CD4-positive, CD25-positive, alpha-beta regulatory T cell (primary cell): ENCODE measurements at places on chromosomes 5 and 9. TPM values are rescaled to one million over a fixed set of nuclear protein-coding genes. Genes with fewer than 3 reads are reported as not detected.
A peak's percentile ranks its signal among the peaks of the same experiment; 100 is the strongest.

GRCh38 chr5:115838885-115839518 is 2.4 kb downstream of the ATG12 start:
- DNase-seq: peak; percentile 77

GRCh38 chr5:144083185-144083584 is 87.3 kb downstream of the YIPF5 start:
- DNase-seq: no peak

GRCh38 chr5:109566361-109566760 is 123.4 kb upstream of the MAN2A1 start:
- no peak for DNase-seq

GRCh38 chr9:32340361-32340760 is 44.1 kb upstream of the ACO1 start:
- DNase-seq: no peak

DNA sequence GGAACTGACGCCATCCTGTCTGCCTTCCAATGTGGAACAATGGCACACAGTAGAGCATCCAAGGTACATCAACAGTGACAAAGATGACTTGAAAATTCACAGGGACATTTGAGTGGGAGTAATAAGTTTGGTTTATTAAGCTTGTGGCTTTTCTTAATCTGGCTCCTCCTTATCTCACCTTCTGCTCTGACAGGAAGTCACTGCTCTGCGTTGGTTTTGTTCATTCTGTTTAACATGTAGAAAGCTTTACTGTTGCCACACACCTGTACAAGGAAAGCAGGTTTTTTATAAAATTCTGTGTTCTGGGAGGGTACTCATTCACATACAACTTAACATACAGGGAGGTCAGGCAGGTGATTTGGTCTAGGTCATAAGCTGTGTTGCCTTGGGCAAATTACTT is 1.6 kb upstream of the GZMK start:
- DNase-seq: peak; percentile 63

ENTPD8 gene
- total RNA-seq: not detected

GRCh38 chr9:105822814-105823213 is 128.5 kb downstream of the TMEM38B start:
- no peak for DNase-seq
